ENCODE measurements at places on chromosomes 2 and 18.

- no peak for DNase-seq
Measured at GRCh38 chr2:237533668-237534161, 32.7 kb upstream of the PRLH start.

GRCh38 chr2:203195331-203196036 is 43.3 kb upstream of the CYP20A1 start:
- no peak for DNase-seq

DNA sequence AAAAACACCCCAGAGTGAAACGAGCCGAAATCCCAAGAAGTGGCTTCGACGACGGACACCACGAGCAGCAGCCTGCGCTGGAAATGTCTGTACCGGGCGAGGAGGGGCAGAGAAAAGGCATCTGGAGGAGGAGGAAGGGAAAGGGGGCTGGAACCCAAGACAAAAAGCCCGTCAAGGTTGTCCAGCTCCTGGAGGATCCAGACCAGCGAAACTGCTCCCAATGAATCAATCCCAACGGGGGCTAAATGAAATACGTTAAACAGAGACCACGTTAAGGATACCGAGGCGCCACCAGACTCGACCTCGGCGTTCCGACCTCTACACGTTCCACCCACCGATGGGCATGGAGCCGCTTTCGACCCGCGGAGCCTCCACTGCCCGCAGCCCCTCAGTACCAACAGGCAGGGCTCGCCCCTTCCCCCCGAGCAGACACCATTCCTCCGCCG is 400 bp downstream of the CCDC88A start:
- DNase-seq, result peak; percentile 57

DNA sequence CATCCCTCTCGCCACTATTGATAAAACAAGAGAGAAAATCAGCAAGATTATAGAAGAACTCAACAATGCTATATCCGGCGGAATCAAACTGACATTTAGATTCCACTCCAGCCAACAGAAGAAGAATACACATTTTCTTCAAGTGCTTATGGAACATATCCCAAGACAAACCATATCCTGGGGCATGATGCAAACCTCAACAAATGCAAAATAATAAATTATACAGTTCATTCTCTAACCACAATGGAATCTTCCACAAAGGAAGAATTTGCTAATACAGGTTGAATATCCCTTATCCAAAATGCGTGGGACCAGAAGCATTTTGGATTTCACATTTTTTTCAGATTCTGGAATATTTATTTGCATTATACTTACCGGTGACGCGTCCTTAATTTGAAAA is 51.4 kb upstream of the YPEL5 start:
- DNase-seq, result peak; percentile 22

GRCh38 chr18:48933578-48934414 is 17.0 kb downstream of the SMAD7 start:
- no peak for DNase-seq

- no peak for DNase-seq
Measured at GRCh38 chr2:69693059-69693774, 48.7 kb upstream of the ANXA4 start.

GRCh38 chr2:130300970-130301348 is 41.7 kb upstream of the IMP4 start:
- no peak for DNase-seq

DNA sequence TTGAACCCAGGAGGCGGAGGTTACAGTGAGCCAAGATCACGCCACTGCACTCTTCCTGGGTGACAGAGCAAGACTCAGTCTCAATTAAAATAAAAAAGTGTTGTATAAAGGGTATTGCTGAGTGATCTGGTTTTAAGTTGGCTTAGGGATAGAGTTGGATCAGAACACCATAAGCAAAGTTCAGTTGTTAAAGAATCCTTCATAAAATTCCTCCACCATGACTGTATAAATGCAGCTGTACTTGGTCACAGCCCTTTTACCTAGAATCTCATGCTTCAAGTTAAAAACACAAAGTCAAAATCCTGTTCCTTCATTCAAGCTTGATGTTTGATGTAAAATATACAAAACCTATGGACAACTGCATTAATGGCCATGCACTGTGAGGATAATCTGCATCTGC is 33.4 kb upstream of the PNO1 start:
- no peak for DNase-seq

- DNase-seq, result no peak
Measured at GRCh38 chr2:157061799-157062198, 195.7 kb upstream of the GALNT5 start.

DNA sequence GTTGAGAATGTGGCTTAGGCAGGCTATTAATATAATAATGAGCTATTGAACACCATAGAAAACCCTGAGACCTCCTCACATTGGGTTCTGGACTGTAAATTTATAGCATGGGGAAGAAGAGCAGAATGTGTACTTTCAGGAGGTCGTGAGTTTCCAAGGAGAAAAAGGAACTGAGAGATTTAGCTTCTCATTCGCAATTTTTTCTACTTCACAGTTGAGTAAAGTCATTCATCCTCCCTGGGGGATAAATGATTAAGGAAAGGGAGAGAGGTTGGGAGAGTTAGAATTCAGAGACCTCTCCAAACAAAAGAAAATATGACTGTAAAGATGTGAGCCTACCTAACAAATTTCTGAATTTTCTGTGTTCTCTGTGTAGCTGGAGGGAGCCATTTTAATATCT is 205.8 kb upstream of the CYRIA start:
- DNase-seq, result no peak

DNA sequence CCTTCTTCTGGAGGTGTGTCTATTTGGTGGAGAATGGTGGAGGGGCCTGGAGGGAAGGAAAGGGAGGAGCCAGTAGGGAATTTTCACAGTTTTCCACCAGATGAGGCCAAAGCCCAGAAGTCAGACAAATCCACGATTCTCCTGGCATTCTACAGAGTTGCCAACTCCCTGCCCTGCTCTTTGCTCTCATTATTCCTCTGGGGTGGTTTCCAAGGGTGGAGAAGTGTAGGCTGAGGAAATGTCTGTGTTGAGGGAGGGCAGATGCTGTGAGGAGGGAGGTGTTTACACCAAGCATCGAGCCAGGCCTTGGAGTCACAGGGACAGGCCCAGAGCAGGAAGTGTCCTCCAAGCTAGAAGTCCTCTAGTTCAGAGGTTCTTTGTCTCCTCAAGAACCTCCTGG is 124.1 kb upstream of the LGALSL start:
- DNase-seq, result no peak

- DNase-seq, result no peak
Measured at GRCh38 chr18:59833785-59834184, 66.0 kb upstream of the PMAIP1 start.

- no peak for DNase-seq
Measured at GRCh38 chr2:3287896-3288295, 89.7 kb downstream of the EIPR1 start.

GRCh38 chr2:75055820-75056675 is 97.6 kb downstream of the POLE4 start:
- DNase-seq, result no peak

- DNase-seq, result no peak
Measured at GRCh38 chr2:101418460-101419095, 31.3 kb upstream of the CREG2 start.

DNA sequence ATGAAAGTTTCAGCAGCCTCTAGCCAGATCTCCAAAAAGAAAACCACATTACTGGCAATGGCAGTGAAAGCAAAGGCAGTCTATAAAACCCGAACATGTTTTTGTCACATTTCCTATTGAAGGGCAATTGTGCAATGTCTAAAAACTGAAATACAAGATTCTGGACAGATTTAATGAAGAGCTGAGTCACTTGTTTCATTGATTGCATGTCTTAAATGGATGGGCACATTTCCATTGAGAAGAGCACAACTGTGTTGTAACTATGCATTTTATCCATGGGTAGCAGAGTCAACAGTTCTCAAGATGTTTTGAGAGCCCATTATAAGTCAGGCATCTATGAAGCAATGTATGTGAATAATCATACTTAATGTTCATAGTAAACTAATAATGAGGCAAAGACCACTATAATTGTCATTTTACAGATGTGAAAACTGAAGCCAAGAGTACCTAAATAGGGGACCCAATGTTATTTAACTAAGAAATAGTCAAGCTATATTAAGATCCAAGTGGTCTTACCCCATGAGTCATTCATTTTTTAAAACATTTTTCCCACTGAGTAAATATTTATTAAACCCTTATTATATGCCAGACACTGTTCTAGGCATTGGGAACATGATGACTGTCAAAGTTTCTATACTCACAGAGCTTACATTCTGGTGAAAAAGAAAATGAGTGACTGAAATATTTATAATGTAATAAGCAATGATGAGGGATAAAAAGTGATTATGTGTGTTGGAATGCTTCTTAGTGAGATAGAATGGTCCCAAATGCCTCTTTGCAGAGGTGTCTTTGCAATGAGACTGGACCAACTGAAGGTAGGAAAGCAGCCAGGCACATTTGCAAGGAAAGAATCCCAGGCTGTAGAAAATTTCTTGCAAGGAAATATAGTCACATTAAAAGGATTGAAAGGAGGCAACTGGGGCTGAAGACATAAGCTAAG is 818.9 kb upstream of the ACVR2A start:
- DNase-seq, result no peak

GRCh38 chr2:58767828-58768714 is 526.9 kb upstream of the FANCL start:
- DNase-seq, result no peak

- DNase-seq, result no peak
Measured at GRCh38 chr2:6986912-6987361, 69.7 kb downstream of the RNF144A start.

DNA sequence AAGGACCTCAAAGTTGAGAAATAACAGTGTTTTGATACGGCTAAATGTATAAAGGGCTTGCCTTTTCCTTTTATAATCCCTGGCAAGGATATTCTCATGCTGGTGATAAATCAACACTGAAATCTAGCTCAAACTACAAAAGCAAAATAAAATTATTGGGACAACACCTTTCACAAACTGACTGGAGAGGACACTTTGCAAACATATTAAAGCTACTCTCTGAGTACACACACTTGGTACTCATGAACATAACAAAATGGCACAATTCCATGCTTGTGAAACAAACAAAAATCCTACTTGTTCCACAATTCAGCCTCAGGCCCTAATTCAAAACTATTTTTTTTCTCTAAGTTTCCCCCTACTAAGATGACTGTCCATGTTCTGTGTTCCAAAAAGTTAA is 305.8 kb downstream of the ETAA1 start:
- DNase-seq, result no peak

- DNase-seq, result no peak
Measured at GRCh38 chr18:43283299-43283698, 6.0 kb upstream of the SYT4 start.

- no peak for DNase-seq
Measured at GRCh38 chr18:41456831-41457230, 498.2 kb upstream of the PIK3C3 start.

GRCh38 chr2:11532416-11533055 is 1.3 kb upstream of the GREB1 start:
- peak; percentile 31 for DNase-seq

- DNase-seq, result no peak
Measured at GRCh38 chr2:174083843-174084458, 118.8 kb upstream of the SP3 start.

DNA sequence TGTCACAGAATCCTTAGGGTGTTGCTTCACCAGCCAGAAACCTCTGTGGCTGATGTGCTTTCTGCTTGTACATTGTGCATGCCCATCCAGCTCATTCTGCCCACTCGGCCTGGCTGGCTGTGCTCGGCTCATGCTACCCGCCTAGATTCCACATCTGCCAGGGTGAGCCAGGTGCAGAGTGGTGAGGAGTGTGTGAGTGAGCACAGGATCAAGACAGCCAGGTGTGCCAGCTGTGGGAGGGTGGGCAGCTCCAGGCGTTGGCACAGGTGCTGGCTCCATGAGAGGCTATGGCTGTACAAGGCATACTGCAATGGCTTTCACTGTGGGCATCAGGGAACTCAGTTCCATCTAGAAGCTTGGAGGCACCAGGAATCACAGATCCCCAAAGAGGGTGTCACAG is 1321.8 kb upstream of the CRIM1 start:
- no peak for DNase-seq

GRCh38 chr2:200376513-200377354 is 70.2 kb downstream of the SPATS2L start:
- no peak for DNase-seq

GRCh38 chr18:23761941-23762340 is 72.7 kb downstream of the LAMA3 start:
- DNase-seq, result no peak

- DNase-seq, result no peak
Measured at GRCh38 chr2:100070078-100070477, 72.3 kb downstream of the AFF3 start.

GRCh38 chr2:238947920-238948710 is 100.2 kb downstream of the TWIST2 start:
- DNase-seq, result peak; percentile 94

DNA sequence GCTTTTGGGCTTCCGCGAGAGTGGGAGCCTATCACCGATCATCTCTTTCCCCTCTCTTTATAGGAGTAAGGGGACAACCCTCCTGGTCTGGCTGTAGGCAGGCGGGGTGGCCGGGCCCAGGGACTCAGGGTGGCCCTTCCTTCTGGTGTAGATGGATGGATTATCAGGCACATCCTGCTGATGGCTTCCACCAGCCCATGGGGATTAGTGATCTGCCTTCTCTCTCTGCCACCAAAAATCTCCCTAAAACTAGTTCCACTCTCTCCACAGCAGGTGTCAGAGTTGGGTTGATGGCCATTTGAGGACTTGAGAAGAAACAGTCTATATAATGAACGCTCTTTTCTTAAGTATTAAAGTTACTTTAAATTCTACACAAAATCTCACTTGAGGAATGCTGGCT is 37.4 kb downstream of the NCK2 start:
- no peak for DNase-seq

Measured in EL (cell line).